ENCODE measurements at places on chromosomes 6 and 20.

- peak; percentile 66 for DNase-seq
These were observed 4.4 kb downstream of the LY86 start for GRCh38 chr6:6592826-6593475.

GRCh38 chr6:41511443-41512060, 34.6 kb upstream of the FOXP4 start:
- DNase-seq, result no peak

DNA sequence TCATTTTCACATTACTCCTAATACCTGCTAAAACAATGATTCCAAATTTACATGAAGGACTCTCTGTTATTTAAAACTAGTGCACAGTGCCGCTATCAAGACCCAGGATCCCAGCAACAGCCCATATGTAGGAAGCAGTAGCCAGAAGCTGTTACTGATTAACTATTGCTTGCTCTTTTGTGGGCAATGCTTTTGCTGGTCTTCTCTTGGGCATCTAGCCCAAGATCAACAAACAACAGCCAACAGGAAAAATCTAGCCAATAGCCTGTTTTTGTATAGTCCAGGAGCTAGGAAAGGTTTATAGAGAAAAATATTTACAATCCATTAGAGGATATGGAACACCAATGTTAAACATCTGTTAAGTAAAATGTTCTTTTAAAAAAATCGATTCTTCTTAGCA, 22.1 kb upstream of the TENT5A start:
- no peak for DNase-seq

GRCh38 chr6:20572940-20573339, 38.7 kb downstream of the CDKAL1 start:
- peak; percentile 42 for DNase-seq

DNA sequence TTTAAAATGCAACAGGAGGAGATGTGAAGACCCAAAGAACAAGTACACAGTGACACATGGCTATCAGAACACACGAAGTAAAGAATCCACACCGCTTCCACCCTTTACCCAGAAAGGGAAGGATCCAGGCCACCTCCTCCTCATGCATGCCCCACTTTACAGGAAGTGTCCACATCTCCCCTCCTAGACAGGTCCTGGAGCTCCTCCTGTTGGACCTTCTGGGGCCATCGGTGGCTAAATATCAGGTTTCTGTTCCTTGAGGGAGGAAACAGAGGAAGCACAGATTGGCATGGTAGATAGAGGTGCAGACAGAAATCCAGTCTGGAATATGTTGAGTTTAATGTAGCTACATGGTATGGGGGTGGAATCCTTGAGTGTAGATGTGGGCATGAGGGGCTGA, 10.9 kb downstream of the NINL start:
- peak; percentile 74 for DNase-seq

DNA sequence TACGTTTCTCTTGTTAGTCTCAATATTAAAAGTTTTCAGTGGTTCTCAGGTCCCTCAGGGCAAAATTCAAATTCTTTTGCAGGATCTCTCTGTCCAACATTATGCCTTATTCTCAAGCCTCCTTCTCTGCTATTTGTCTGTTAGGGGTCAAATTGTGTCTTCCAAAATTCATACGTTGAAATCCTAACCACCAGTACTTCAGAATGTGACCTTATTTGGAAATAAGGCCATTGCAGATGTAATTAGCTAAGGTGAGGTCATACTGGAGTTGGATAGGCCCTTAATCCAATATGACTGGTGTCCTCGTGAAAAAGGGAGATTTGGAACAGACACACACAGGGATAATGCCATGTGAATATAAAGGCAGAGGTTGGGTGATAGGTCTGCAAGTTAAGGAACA, 64.1 kb upstream of the ADGRF1 start:
- DNase-seq, result no peak

GRCh38 chr6:72321788-72322187, 300.1 kb upstream of the KCNQ5 start:
- DNase-seq, result no peak

GRCh38 chr6:6712449-6713403, 124.2 kb downstream of the LY86 start:
- peak; percentile 85 for DNase-seq

DNA sequence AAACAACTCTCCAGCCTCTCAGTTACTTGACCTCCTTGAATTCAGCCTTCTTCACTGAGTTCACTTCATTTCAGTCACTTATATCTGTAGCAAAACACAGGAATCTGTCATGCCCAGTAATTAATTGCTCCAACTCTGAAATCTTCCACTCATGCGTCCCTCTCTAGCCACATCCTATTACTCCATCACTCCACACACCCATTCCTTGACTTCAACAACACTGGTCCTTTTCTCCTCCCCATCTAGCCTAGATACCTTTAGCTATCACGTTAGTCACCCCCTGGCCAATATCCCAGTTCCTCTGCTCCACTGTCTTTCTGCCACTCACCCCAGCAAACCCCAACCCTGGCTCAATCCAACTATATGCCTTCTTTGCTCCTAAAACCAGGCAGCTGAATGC, 7.7 kb downstream of the ZHX3 start:
- no peak for DNase-seq

DNA sequence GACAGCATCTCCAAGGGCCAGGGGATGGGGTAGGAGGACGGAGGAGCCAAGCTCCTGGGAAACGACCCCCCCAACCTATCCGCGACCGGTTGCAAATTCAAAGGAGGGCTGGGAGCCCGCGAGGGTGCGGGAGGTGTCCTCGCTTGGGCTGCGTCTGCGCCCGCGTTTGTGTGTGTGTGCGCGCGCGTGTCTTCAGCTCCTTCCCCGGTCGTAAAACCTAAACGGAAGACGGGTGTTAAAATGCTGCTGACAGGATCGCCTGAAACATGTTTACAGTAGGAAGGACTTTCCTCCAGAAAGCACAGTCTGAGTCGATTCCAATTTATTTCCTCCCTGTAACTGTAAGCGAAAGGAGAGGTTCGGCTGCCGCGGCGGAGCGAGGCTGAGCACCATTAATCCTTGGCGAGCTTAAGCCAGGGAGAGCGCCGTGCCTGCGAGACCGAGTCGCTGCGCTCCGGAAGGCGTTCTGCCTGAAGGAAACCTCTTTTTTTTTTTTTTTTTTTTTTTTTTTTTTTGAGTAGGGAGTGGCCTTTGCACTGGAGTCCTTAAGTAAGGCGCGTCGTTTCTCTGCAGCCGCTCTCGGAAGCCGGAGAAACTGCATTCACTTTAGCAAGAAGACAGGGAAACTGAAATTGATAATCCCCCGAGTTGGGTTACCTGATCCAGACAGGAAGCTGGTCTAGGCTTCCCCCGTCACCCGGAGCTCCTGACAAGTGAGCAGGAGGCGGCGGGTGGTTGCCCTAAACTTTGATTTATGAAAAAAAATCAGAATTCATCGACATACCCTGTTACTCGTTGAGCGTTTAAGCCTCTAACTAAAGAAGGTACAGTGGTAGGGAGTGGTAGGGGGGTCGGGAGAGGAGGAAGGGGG, 4.8 kb upstream of the SOX4 start:
- peak; percentile 75 for DNase-seq

DNA sequence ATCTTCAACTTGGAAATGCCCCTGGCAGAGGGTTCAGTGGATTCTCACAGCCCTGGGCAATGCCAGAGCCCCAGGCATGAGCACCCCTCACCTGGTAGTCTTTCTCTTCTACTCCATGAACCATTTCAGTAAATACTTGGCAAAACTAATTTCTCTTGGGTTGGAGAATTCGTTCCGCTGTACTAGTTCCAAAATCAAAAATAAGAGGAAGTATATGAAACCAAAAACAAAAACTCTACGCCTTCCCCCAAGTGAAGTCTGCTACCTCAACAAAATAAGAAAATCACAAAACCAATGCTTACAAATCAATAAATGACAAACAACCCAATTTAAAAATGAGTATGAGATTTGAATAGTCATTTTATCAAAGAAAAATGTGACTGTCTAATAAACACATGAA, 12.6 kb downstream of the GFOD1 start:
- DNase-seq, result peak; percentile 38

GRCh38 chr6:144214622-144215401, 64.5 kb downstream of the STX11 start:
- DNase-seq, result peak; percentile 56

- peak; percentile 42 for DNase-seq
These were observed 69.0 kb upstream of the UST start for GRCh38 chr6:148677594-148678476.

DNA sequence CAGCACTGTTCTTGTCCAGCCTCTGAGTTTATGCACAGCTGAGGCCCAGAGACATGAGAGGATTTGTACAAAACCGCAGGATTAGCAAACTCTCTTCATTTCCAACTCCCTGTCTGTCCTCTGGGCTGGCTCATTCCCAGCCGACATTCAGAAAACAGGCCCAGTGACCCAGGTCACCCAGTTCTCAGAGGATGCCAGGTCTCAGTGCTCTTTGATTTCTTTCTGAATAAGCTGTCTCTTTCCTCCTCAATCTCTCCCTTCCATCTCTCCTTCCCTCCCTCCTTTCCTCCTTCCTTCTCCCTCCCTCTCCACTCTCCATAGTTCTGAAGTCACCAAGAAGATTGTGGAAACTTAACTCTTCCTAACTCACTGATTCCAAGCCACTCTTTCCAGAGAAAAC, 372.7 kb upstream of the SULF2 start:
- no peak for DNase-seq

- no peak for DNase-seq
These were observed 302.6 kb upstream of the MANEA start for GRCh38 chr6:95274686-95275235.

- no peak for DNase-seq
These were observed 207.0 kb upstream of the TCF21 start for GRCh38 chr6:133681891-133682290.

- DNase-seq, result peak; percentile 85
These were observed at the start of gene MICAL1 for GRCh38 chr6:109455437-109456110. Gene MICAL1 (minus strand): TSS chr6:109455772. CDS start chr6:109454196, 1,576 bp downstream.

DNA sequence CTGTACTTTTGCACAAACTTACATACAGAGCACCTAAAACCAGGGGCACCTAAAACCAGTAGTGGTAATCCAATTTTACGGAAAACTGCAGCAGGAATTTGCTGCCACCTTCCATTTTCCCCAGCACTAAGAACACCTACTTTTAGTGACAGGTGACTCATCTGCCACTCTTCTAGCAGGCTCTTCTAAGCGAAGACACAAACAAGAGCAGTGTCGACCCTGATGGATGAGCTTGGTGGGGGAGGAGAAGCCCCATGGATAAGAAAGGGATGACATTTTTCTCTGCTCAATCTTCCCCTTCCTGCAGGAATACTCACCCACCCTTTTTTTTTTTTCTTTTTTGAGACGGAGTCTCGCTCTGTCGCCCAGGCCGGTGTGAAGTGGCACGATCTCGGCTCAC, 116.9 kb downstream of the GMPR start:
- DNase-seq, result no peak

- DNase-seq, result no peak
These were observed 929 bp upstream of the CENPB start for GRCh38 chr20:3787324-3788014.

- DNase-seq, result no peak
These were observed 838.4 kb downstream of the QKI start for GRCh38 chr6:164252948-164253347.

- no peak for DNase-seq
These were observed 3.3 kb downstream of the SLCO4A1 start for GRCh38 chr20:62645613-62646012.

GRCh38 chr6:2797564-2798031, 32.4 kb downstream of the WRNIP1 start:
- no peak for DNase-seq

DNA sequence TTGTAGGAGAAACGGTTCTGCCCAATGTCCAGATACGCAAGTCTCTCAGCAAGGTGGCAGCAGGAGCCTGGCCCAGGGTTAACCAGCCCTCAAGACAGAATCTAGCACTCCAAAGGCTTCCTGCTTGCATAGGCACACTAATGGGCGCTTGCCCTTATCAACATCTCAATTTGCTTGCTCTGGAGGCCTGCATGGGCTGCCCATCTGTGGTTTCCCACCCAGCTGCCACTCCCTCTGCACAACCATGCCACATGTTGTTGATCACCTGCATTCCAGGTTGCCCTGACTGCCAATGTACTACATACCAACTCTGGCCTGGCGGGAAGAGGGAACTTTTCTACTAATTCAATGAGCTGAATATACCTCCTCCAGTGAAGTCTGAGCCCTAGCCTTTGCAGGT, 74.6 kb downstream of the ATG5 start:
- DNase-seq, result no peak

DNA sequence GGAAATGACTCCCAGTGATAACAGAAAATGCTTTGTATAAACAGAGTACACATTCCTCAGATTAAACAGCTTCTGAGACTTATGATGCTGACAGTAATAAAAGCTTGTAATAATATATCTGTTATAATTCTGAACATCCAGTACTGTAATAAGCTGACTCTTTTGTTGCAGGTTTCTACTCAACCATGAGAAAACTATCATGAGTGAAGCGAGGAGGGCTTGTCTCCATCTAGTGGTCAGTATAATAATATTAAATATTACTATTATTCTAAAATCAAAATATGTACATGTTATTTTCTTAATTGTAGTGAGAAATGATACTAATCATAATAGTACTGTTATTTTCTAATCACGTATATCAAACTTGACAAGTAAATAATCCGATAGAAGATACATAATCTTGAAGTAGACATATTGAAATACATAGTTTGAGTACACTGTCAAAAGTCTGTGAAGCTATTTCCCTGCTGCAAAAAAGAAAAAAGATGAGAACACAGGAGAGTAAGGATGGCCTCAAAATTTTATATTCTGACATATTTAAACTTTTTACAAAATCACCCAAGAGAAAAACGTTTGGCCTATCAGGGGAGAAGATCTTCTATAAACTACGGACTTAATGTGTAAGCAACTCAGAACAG, 183.1 kb downstream of the MOXD1 start:
- DNase-seq, result no peak
